ENCODE measurements at places on chromosomes 4 and X.

DNA sequence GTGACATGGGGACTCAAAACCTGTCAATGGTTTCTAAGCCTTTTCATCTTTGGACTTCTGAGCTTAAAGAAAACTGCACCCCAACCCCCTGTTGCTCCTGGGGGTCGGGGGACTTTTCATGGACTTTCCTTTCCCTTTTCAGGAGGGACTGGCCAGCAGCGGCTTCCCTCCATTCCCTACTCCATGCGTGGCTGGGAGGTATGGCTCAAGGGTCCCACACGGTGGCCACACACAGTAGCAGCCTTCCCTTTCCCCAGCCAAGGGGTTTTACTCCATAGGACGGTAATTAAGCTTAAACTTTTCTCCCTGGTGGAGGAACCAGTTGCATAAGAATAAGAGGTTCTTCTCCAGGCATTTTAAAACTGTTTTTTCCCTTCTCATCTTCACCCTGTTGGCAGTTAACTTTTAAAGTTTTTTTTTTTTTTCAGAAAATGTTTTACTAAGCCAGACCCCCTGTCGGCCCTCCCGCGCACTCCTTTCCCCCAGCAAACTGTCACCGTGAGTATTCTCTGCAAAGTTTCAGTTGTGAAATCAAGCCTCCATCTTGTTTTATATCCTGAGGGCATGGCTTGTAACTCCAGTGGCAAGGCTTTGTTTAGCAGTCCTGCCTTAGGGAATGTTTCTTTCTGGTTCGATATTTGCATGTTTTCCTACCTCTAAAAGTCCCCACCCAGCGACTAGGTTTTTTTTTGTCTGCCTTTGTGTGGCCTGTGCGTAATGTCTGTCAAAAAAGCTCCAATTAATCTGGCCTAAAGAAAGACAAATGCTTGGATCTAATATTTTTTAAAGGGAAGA is 325.7 kb downstream of the TLL1 start:
- DNase-seq: no peak

GRCh38 chr4:55175779-55176231 is 50.4 kb upstream of the KDR start:
- DNase-seq: no peak

DNA sequence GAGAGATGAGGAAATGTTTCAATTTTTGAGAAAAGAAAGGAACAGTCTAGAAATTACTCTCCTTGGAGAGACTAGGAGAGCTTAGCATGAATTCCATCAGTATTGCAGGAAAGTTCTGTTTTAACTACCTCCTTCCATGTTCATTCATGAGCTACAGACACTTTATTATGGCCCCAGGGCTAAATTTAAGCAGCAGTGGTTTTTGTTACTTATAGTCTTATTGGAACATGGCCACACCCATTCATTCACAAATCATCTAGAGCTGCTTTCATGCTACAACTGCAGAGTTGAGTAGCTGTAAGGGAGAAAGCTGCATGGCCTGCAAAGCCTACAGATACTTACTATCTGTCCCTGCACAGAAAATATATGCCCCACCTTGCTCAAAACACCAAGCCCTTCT is 81.7 kb downstream of the SHISA3 start:
- no peak for DNase-seq

DNA sequence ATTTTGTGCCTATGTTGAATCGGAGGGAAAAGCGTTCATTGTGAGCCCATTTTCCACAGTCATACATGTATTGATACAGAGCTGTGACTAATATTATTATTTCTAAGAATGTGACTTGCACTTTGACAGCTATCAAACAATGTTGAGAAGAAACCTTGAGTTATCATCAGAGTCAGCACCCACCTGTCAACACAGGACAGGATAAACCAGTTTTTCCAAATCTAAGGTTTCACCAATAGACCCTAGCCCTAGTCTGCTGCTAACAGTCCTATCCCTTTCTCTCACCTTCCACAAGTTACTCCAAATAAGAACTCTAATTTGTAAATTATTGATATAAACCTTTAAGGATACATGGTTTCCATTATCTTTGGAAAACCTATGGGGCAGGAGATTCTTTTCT is 47.7 kb upstream of the DHX15 start:
- DNase-seq: no peak

DNA sequence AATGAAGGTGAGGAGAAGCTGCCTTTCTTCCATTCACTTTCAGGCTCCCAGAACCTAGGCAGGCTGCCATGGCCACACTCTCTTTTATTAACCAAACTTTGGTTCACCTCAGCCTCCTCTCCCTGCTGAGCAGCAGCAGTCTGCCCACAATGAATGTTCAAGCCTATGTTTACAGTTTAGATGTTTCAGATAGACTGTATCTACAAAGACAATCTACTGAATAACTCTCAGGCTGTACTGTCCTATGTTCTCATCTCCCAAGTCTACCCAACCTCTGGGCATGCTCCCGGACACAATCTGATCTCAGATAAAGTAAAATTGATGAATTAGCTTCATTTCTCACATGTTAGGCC is 59.2 kb upstream of the TMEM164 start:
- DNase-seq: no peak

- DNase-seq: no peak
Measured at GRCh38 chr4:152805818-152806217, 26.1 kb downstream of the ARFIP1 start.

DNA sequence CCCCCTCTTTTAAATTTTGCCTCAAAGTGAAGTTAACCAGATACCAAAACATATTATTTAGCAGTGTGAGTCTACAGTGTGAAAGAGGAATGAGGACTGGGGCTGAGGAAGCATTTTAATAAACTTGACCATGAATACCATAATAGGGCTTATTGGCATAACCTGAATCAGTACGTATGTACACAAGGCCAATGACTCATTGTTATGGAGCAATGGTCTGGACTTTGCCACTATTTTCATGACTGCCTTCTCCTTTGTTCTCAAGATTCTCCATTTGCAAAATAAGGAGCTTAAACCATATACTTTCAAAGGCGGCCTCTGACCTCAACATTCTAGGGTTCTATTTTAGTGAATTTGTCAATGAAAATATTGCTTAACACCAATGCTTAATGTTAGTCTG is 102.8 kb upstream of the OR13H1 start:
- no peak for DNase-seq

DNA sequence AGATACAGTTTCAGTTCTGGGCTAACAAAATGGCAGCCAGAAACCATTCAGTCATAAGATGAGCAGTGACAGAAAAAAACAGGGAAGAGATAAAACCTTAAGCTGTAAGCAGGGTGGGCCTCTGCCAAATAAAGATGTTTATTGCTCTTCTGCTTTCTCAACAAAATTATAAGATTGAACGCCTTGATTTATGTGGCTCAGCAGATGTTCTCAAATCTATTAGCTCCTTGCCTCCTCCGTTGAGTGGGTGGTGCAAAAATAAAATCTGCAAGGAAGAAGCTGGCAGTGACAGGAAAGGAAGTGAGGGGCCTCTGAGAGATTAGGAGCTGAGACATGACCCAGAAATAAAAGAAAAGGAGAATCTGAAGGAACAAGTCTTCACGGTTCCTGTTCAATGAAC is 206.6 kb downstream of the PTTG2 start:
- no peak for DNase-seq

- no peak for DNase-seq
Measured at GRCh38 chr4:173073939-173074500, 94.6 kb upstream of the GALNT7 start.

GRCh38 chrX:2501559-2502102 is 855 bp upstream of the DHRSX start:
- no peak for DNase-seq

- no peak for DNase-seq
Measured at GRCh38 chr4:164357957-164358356, 396.0 kb upstream of the SMIM31 start.

GRCh38 chrX:40262157-40263013 is 164.6 kb upstream of the BCOR start:
- DNase-seq: no peak

DNA sequence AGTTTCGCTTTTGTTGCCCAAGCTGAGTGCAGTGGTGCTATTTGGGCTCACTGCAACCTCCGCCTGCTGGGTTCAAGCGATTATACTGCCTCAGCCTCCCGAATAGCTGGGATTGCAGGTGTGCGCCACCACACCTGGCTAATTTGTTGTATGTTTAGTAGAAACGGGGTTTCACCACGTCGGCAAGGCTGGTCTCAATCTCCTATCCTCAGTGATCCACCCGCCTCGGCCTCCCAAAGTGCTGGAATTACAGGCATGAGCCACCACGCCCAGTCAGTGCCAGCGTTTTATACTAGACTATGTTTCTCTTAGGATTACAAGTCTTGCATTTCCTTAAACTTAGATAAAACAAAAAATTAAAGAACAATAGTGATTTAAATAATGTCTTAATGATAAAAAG is 13.0 kb downstream of the KLF3 start:
- no peak for DNase-seq

GRCh38 chrX:758917-759316 is 128.3 kb downstream of the SHOX start:
- DNase-seq: no peak

DNA sequence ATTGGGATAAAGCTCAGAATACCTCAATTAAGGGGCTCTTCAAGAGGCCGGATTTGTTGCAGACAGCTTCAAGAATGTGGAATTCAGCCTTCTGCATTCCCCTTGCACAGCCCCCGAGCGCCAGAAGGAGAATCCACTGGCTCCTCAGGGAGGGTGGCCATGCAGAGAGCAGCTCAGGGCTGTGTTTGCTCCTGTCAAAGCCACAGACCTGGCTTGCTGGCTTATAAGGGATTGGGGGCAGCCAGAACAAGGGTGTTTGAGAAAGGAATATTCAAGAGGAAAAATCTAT is 36.8 kb downstream of the ING2 start:
- no peak for DNase-seq

GRCh38 chrX:29535212-29536162 is 679.9 kb upstream of the MAGEB2 start:
- DNase-seq: no peak

- no peak for DNase-seq
Measured at GRCh38 chr4:24816797-24817196, 21.4 kb downstream of the SOD3 start.

GRCh38 chrX:14497184-14497666 is 32.1 kb upstream of the GLRA2 start:
- no peak for DNase-seq

- no peak for DNase-seq
Measured at GRCh38 chr4:185018834-185019455, 655 bp downstream of the HELT start.

GRCh38 chr4:127875791-127876190 is 4.9 kb upstream of the PLK4 start:
- no peak for DNase-seq

DNA sequence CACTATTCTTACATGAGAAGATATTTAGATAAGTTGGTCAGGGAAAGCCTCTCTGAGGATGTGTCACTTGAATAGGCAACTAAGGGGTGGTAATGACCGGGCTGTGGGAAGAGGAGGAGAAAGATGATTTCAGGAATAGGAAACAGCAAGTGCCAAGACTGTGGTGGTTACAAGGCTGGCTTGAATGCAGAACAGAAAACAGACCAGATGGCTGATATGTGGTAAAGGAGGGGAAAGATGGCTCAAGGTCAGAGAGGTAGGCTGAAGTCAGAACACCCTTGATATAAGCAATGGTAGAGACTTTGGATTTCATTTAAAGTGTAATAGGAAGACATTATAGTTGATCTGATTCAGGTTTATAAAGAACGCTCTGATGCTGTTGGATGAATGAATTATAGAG is 15.0 kb downstream of the TLR7 start:
- no peak for DNase-seq

GRCh38 chr4:156197216-156197615 is 243.6 kb upstream of the CTSO start:
- no peak for DNase-seq

- no peak for DNase-seq
Measured at GRCh38 chr4:156545003-156545785, 426.4 kb downstream of the PDGFC start.

DNA sequence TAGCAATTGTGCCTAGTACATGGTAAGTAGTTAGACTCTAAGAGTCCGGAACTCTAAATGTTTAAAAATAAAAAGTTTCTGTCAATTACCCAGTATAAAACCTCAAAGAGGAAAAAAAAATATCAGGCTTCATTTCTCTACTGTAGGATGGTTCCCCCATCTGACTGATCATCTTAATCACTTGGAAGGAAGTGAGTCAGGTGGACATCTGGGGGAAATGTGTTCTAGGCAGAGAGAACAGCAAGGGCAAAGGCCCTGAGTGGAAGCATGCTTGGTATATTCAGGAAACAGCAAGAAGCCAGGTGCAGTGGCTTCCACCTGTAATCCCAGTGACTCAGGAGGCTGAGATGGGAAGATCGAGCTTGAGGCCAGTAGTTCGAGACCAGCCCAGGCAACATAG is 2.9 kb upstream of the EIF1AX start:
- no peak for DNase-seq

DNA sequence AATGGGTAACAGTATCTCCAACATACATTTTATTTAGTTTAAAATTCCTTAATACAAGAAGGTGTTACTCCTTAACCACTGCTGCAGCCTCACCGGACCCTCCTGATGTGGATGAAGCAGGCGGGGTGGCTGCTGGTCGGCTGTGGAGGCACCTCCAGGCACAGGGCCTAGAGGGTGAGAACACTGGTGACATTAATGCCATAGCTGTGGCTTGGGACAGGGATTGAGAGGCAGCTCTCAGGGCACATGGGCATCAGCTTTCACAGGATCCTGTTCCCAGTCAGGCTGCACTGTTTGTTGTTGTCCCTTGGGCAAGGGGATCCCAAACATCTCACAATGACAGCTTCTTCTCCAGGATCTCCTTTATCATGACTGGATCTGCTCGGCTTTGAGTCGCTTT is 90.0 kb downstream of the GATB start:
- DNase-seq: no peak

- DNase-seq: no peak
Measured at GRCh38 chr4:55089916-55090315, 35.5 kb downstream of the KDR start.
